Cerebellum (tissue), 4 donors: ENCODE measurements at places on chromosomes 3 and 15.

- DNase-seq: no peak
These were observed 83.7 kb upstream of the RASGRP1 start for GRCh38 chr15:38648121-38648843.

GRCh38 chr3:29568355-29568754 lies 287.5 kb downstream of the RBMS3 start:
- no peak for DNase-seq

GRCh38 chr3:72938471-72939265 lies 50.8 kb downstream of the GXYLT2 start:
- DNase-seq: peak; percentile 34

DNA sequence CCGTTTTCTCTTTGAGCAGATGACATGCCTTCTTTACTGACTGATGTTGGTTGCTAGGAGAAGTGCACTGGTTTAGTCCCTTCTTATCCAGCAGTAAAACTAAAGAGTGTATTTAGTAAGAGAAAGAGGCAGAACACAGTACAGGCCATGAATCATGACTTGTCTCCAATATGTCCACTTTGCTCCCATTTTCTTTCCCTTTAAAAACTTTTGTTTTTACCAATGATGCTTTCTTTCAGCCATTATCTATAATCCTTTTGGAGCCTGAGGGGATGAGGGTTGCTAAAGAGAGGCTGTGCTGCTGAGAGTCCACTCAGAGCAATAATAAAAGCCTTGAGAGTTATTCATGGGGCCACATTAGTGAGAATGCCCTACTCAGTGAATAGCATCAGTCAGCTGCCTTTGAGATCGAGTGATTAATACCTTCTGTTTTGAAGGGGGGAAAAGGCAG lies 12.2 kb downstream of the ROBO2 start:
- DNase-seq: no peak

DNA sequence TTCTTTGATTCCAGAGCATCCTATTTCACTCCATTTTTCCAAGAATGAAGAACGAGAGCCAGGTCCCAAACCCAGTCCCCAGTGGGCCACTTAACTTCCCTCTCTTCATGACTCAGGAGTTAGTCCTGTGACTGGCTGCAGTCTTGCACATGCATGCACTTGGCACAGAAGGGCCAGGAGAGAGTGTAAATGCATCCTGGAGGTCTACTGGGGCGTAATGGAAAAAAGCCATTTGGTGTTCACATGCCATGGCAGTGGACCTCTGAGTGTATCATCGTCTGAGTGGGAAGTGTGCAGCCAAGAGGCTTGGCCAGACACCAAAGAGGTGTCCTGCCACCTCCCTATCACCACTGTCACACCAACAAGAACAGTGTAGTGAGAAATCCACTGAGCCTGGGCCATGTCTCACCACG lies 15.1 kb upstream of the RFTN1 start:
- DNase-seq: no peak

GRCh38 chr15:73983211-73983727 lies 8.8 kb downstream of the STOML1 start:
- peak; percentile 77 for DNase-seq

DNA sequence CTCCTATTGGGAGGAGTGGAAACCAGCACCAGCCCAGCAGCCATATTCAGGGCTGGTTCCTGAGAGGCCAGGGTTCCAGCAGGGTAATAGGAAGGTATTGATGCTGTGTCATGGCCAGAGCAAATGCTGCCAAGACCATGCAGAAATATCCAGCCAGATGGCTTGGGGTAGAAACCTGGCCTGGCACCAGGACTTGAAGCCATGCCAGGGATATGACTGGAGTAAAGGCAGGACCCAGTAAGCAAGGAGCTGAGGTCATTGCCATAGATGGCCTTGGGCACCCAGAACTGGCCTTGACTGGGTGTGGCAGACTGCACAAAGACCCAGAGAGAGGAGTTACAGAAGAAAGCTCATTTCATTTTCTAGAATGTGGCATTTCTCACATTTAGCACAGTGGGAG lies 257.6 kb upstream of the GOLGA6L4 start:
- peak; percentile 53 for DNase-seq

GRCh38 chr15:38818157-38818790 lies 253.7 kb upstream of the RASGRP1 start:
- no peak for DNase-seq

DNA sequence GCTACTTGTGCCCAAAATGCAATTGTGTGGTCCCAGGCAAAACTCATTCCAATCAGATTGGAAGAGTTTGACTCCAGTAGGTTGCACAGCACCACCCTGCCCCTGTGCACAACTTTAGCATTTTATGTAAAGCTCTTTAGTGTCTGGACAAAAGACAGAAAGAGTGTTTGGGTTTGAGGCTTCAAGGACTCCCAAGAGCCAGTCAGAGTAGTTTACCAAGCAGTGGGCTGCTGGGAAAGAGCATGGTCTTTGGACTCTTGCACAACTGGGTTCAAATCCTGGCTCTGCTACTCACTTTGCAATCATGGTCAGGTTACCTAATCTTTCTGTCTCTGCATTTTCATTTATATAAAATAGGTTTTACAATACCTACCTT lies 75.8 kb upstream of the UMPS start:
- DNase-seq: no peak

- no peak for DNase-seq
These were observed 24.3 kb downstream of the FILIP1L start for GRCh38 chr3:100089812-100090668.

DNA sequence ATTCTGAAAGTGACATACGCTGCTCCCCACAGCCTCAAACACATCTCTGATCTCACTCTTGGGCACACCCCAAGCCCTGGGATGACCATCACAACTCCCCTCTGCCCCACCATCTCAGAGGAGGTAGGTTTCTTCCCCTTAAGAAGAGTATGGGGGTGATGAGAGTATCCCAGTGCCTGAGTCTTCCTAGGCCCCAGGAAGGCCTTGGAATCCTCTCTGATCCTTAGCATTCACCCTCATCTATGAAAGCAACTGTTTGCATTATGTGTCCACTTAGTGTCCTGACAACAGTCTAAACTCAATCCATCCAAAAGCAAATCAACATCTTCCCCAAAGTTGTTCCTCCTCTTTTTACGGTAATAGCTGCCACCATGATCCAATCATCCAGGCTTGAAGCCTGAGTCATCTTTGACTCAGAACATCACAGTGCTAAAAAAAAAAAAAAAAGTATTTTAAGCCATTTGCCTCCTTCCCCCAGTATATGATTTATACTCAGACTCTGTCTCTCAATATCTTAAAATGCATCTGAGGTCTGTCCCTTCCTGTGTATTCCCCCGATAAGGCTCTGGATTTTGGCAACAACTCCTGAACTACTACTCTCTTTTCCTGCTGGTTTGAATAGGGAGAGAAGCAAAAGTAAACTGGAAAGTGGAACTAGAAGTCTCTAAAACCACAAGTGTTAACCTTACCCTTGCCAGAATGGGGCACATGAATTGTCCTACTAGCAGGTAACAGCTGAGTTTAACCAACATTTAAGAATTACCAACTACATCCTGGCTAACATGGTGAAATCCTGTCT lies 22.5 kb downstream of the POPDC2 start:
- DNase-seq: no peak

- DNase-seq: no peak
These were observed 181.0 kb downstream of the UACA start for GRCh38 chr15:70582143-70582945.

- no peak for DNase-seq
These were observed 43.9 kb upstream of the ARL8B start for GRCh38 chr3:5078151-5078550.

- DNase-seq: peak; percentile 50
These were observed 100.0 kb upstream of the IGF1R start for GRCh38 chr15:98548139-98548971.

- no peak for DNase-seq
These were observed 98.0 kb upstream of the BOC start for GRCh38 chr3:113113361-113113760.

DNA sequence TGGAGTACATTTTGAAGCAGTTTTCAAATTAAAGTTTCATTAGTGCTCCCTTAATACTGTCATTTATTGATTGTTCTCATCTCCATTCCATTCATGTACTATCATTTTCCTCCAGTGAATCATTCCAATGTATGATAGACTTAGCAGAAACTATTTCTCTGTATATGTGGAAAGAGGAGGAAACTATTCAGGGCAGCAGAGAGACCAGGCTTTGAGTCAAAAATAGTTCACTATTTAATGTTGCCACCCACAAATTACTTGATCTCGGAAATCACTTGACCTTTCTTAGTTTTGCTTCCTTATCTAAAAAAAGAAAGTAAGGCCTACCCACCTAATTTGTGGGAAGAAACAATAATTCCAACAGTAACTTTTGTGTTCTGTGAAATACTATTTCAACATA lies 610.5 kb upstream of the ZNF385D start:
- DNase-seq: no peak

- DNase-seq: peak; percentile 79
These were observed 4.4 kb upstream of the CXCR6 start for GRCh38 chr3:45938864-45939263.

DNA sequence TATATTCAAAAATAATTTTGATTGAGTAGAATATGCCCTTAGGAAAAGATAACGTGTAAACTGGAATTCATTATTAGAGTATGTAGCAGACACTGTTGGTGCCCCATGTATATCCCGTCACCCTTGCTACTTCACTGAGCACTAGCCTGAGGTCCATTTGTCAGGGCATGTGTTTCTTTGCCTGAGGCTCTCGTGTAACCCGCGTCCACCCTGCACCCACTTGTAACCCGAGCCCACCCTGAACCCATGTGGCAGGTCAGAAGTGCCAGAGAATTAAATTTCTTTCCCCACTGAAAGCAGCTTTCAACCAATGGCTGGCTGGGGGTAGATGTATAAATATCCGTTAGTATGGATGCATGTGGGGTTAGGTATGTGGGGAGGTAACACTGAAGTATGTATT lies 474.2 kb upstream of the ZNF385D start:
- no peak for DNase-seq

DNA sequence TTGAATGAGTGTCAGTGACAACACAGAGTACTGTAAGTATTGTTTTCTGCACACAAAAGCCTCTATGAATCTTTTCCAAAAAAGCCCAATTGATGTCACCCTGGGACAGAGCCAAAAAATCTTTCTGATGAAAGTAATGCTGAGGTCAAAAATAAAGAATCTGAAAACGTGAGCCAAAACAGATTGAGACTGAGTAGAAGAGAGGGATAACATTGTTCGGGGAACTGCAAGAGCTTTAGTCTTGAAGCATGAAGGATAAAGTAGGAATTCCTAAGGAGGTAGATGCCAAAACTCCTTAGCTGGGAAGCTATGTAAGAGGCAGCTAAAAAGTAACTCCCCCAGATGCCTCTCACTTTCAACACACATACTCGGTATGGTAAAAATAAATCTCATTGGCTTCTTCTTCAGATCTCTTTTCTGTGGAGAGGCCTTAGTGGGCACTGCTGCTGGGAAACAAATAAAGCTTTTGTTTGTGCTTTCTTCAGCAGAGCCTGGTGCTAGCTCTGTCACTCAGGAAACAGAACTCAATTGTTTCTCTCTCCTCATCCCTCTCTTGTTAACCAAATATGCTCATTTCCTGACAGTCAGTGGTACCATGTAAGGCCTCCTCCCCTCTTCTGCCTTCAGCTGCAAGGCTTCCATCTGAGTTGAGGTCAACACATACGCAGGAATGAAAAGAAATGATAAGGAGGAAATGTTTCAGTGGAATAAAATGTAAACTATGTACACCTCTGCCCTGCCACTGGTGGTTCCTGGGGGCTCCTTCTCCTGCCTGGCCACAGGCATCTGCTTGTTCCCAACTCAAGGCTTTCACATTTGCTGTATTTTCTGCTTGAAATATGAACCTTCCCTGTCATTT lies 58.1 kb downstream of the CD200 start:
- DNase-seq: no peak

GRCh38 chr3:14774431-14774830 lies 44.3 kb upstream of the FGD5 start:
- DNase-seq: no peak

DNA sequence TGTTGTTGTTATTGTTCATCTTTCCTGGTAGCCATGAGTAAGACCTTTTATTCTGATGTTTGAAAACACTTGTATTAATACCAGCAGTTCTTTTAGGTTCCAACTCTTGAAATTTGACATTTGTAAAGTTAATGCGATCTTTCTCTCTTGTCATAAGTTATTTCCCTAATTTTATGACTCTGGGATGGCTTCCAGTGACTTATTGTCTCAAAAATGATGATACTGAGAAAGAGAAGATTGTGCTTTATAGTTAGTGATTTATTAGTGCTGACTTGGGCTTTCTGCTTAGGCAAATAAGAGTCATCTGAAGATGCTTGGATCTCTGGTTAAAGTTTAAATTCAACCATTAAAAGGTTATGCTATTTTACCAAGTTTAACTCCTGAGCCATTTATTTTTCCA lies 715.2 kb downstream of the GRM7 start:
- DNase-seq: no peak

DNA sequence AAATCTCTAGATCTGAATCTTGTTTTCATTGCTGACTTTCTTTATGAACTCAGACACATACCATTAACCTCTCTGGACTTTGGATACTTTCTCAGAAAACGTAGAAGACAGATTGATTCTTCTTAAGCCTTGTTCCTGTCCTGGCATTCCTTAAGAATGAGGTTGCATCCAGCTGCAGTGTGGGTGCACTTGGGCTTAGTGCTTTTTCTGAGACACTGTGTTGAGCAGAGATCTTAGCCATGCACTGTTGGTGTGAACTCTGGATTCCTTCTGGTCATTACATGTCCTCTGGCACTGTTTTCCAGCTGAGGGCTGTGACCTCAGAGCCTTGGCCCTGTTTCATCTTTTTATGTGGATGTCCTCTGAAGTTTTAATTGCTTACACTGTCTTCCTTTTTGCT lies 428.3 kb downstream of the CNTN4 start:
- DNase-seq: no peak

DNA sequence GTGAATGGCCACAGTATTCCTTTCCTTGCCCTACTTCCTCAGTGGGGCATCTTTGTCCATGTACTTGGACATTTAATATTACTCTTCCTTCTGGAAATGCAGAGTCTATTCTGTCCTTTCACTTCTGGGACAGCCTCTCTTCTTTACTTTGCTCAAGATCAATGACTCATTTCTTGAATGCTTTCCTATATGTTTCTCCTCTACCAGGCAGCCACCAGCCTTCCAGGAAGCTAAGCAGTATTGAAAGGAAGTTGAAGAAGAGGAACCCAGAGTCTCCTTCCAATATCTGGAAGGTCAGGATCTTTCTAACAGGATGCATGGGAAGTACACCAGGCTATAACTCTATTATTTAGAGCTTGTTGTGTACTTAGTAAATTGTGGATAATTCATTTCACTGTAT lies 182.8 kb downstream of the CD47 start:
- DNase-seq: no peak

DNA sequence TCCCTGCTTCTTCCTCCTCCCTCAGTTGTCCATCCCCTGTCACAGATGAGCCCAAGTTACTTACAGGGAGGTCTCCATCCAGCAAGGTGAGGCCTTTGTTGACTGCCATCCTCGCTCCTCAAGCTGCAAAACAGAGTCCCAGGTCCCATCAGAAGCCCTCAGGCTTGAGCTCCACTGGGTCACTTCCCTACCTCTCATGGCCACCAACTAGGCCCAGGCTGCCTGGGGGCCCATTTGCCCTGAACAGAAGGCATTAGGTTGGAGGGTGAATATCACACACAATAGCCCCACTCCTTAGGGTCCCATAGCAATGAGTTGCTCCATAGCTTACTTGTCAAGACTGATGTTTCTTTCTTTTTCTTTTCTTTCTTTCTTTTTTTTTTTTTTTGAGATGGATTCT lies 1.8 kb downstream of the PLIN1 start:
- DNase-seq: no peak

GRCh38 chr3:45246241-45246640 lies 20.2 kb upstream of the TMEM158 start:
- no peak for DNase-seq
